ENCODE measurements at places on chromosomes 3 and 15. TPM values are rescaled to one million over a fixed set of nuclear protein-coding genes. Genes with fewer than 3 reads are reported as not detected.

The FBN1 gene
- 129 TPM for polyA plus RNA-seq

The ACAN gene
- 5.2 TPM for polyA plus RNA-seq

The CCDC39 gene
- polyA plus RNA-seq = 5.0 TPM

The C3orf20 gene
- polyA plus RNA-seq = 0.52 TPM

GRCh38 chr3:194244167-194244566, 107.0 kb downstream of the CPN2 start:
- no peak for DNase-seq

DNA sequence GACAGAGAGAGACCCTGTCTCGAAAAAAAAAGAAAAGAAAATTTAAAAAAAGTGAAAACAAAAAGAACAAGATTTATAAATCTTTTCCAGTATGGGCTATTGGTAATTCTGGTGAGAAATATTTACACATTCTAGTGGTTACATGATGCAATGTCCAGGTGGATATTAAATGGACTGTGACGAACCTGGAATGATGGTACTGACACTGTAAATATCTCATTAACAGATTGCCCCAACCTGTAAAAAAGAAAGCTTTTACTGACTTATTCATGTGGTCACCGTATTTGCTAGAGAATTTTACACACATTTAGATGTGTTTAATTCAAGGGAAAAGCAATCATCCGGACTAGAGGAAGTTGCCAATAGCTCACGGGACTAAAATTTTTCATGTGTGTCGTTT, 162.1 kb upstream of the LRIG1 start:
- DNase-seq = no peak

DNA sequence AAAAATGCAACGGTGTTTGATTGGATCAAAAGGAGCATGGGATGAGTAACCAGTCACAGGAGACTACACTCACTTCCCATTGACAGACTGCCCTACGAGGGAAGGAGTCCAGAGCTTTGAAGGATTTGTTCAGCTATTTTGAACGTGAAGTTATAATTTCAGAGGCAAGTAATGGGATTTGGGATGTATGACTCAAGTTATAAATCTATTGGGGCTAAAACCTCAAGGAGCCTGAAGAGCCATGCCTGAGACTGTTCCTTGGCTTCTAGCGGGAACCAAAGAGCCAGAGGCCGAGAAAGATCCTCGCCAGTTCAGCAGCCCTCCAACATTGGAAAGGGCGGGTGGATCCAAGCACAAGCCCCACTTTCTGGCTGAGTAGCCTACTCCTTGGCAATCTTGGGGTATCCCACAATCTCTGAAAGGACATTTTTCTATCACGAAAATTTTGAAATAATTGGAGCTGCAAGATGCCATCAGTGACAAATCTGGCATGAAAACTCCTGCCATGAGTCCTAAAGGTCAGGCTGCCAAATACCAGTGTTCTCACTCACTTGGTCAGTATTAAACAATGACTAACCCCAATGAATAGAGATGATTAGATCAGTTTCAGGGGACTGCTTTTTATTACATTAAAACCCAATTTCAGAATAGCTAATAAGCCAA, 48.6 kb upstream of the SLCO2A1 start:
- no peak for DNase-seq

DNA sequence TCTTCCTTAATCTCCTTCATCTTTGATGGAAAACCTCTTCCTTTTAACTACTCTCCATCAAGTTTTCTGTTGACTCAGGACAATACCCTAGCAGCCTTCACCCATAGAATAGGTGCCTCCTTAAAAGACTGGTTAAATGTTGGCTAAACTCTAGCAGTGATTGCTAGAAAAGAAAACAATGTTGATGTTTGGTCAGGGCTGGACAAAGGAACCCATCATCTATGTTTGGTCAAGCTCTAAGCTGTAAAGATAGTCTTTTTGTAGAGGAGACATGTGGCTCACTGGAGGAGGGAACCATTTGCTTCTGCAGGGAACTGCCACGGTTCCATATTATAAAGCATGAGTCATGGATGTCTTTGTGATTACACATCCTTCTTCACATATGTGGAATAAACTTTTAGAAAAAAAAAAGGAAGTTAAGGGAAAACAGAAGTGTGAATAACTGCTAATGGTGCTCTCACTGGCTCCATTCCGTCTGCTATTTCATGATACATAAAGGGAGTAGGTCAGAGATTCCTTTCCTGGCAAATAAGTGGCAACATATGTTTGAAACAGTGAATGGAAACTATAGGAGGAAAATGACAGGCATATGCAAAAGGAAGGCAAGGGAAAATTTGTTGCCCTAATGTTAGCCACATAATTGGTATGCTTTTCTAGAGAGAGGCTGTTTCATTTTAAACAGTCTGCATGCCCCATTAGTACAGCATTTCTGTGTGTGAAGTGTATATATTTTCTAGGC, 78.2 kb downstream of the CMSS1 start:
- no peak for DNase-seq

GRCh38 chr3:126951561-126951960, 31.4 kb upstream of the PLXNA1 start:
- no peak for DNase-seq

DNA sequence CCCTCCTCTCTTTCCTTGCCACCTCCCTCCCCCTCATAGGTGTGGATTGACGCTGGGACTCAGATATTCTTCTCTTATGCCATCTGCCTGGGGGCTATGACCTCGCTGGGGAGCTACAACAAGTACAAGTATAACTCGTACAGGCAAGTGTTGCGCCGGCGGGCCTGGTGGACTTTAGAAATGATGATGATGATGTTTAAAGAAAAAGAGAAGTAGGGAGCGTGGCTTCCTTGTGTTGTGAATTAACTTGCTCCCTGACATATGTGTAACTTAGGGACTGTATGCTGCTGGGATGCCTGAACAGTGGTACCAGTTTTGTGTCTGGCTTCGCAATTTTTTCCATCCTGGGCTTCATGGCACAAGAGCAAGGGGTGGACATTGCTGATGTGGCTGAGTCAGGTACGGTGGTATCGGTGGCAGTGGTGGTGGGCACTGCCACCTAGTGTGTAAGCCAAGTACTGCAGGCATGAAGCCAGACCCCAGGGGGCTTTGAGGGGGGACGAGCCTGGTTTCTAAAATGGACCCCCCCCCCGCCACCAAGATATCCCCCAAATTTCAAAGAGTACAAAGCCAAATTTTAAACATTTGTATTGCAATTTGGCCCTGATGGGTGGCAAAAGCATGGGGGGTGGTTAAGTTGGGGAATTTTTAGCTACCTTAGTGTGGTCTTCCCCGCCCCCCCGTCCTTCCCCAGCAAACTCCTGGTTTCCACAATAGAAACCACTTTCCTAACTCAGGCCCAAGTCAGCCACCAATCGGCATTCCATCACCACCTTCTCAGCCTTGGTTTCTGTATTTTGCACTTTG, 65.6 kb downstream of the SLC6A6 start:
- DNase-seq = no peak

DNA sequence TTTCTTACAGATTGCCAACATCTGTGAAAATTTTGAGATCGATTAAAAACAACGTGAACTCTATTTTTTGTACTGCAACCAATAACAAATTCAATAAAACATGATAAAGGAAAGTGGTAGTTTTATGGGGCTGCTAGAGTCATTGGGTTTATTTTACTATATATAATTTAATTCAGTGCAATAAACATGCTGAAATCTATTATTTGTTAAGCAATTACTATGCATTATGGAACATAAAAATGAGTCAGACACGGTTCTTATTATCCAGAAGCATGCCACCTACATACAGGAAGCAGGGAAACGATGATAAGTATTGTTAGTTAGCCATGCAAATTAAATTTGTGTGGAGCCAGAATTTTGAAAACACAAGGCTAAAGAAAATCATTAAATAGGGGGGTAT, 27.2 kb downstream of the NPHP3 start:
- no peak for DNase-seq

DNA sequence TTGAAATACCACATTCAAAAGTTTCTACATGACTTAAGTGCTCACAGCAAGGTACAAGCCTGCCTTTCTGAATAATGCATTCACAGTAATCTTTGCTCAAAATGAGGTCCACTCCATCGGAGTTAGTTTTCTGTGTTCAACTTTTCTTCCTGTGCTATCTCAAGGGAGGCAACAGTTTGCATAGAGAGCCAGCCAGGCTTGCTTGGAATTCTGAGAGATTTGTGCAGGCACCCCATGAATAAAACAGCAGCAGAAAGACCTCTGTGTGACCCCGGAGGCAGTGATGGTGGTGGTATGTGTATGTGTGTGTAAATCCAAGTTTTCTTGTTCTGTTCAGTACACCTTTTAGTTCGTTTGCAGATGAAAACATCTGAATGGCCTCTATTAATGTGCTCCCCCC, 124.0 kb downstream of the ADAMTS9 start:
- no peak for DNase-seq

DNA sequence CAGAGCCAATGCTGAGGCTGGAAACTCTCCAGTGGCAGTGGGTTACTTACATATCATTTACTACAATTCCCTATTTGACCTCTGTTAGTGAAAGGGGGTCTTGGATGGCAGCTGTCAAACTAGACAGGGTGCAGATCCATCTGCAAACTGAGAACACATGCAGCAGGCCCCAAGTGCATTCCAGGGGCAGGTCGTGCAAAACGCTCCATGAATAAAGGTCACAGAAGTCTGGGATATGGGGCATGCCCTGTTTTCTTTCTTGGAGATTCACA, 25.0 kb upstream of the RAD18 start:
- no peak for DNase-seq

GRCh38 chr3:174247687-174248152, 611.4 kb upstream of the NAALADL2 start:
- no peak for DNase-seq

DNA sequence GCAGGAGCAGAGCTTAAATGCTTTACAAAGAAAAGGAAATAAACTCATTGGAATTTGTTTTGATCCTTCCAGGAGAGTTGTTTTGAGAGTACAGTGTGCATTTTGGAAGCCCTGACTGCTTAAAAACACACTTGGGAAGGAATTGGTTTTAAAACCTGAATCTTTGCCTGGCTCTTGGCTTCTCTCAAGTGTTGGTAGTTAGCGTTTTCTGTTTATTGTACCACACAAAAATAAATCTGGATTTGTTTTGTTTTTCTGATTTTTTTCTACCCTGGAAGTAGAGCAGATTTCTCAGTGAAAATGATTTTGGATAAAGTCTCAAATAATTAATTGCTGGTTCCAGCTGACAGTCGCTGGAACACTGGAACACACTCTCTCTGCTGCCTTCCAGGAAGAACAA, 90.6 kb downstream of the CHST2 start:
- no peak for DNase-seq

- no peak for DNase-seq
These were observed 68.0 kb upstream of the AP4E1 start for GRCh38 chr15:50840520-50840919.

DNA sequence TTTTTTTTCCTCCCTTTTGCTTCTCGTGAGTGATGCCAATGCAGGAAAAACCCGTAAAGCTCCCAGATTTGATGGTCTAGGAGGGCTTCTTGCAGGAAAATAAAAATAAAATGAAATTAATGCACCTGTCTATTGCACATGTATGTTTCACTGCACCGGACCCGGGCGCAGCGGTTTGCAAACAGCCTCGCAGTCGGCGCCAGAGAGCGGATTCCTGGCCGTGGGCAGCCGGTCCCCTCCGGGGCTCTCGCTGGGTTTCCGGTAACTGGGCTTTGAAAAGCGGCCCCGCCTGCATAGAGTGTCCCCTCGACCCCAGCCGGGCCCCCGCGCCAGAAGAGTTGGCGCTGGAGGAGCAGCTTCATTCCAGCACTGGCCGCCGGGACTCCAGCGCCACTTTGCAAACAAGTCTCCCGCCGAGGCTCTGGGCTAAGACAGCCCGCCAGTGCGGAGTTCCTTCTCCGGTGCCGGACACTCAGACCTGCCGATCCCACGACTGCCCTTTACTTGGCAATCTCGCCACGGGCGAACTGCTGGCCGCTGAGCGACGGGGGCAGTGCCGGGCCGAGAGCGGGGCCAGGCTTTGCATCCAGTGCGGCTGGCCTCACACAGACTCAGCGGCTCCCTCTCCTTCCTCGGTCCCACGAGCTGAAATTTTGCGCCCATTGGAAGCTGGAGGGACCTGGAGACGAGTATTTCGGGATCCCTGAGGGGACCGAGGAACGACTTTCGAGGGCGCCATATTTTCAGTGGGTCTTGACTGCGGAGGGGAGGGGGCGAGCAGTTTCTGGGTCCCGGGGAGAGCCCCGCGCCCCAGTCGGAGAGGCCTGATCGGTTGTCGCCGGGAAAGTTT, 225.9 kb upstream of the C2CD4B start:
- DNase-seq = no peak

DNA sequence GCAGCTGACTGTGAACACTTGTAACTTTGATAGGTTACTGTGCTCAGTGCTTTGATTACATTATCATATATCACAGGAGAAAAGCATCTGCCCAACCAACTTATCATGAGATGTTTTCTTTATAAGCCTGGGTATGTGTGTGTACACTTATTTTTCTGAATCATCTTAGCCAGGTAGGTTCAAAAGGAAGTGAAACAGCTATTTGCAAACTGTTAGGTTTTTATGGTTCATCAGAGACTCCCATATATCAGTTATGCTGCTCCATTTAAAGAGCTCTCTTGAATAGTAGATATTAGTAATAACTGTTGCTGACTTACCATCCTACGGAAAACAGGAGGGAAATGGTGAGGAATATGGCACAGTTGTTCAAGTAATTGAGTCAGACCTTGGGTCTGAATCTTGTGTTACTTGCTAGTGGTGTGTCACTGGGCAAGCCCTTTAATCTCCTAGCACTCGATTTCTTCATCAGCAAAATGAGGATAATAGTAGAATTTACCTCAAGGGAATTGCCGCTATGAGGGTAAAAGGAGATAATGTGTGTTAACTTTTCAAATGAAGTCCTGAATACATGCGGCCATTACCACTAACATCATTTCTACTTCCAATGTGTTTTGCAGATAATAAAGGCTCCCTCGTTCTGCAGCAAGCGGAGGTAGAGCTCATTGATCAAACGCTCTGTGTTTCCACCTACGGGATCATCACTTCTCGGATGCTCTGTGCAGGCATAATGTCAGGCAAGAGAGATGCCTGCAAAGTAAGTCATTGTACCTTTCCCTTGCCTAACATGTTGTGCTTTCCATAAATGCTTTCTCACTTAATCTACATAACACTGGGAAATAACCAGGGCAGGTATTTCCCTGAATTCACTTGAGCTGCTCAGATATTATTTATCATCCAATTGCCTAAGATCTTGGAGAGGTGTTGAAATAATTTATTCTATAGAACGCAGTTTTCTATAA, 7.8 kb upstream of the C3orf52 start:
- DNase-seq = no peak

- no peak for DNase-seq
These were observed 321.3 kb downstream of the MEX3B start for GRCh38 chr15:81724536-81724935.

- DNase-seq = no peak
These were observed 106.1 kb downstream of the EOMES start for GRCh38 chr3:27616031-27616430.

DNA sequence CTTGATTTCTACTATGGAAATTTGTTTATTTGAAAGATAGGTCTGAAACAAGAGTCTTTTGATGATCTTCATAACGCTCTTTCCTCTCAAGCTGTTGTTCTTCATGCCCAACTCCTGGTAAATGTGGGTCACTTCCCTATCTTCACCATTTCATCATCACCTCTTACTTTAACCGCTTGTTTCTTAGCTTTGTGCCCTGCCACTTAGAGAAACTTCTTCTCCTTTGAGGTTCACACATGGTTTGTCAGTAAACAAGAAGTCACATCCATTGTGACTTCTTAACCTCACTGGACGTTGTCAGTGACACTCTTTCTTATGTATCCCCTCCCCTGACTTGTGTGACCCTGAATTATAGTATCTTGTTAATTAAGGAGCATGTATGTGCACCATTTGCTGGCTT, 16.9 kb upstream of the P2RY13 start:
- DNase-seq = no peak

Data from left renal pelvis (tissue), 4 donors.